ENCODE measurements at places on chromosomes 7 and 10. TPM values are rescaled to one million over a fixed set of nuclear protein-coding genes. Genes with fewer than 3 reads are reported as not detected.

DNA sequence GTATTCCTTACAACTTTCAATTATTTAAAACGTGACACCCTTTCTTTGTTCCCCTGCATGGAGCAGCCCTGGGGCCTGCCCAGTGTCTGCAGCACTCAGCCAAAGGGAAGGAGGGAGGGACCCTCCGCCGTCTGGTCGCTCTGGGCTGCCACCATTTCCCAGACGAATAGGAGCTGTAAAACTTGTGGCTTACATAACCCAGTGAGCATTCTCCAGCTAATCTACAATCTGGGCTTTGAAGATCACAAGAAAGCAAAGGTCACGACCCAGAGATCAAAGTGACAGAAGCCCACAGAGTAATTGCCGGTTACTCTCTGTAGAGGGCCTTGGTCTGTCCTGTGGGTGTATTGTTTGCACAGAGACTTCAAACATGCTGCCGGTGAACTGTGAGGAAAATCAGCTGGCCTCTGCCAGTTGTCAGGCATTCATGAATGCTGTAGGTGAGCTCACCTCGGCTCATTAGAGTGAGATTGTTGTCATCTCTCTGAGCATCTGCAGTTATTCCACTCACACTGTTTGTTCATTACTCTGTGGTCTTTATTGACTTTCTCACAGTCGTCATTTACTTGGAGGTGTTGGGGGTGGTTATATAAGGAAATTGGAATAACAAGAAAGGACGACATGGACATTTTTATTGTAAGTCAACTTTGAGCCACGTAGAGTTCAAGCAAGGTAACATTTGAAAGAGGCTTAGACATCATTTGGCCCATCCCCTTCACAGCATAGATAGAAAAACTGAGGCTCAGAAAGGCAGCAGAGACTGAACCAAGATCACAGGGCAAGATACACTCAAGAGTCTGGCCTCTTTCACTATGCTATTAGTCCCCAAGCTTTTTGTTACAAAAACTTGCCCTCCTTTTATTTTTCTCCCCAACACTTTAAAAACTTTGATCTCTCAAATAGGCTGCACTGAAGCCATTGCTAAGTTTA, 619.8 kb downstream of the LRMDA start:
- no peak overlapping the region for H3K27ac ChIP-seq
- H3K36me3 ChIP-seq: no peaks in the 10 kb centered on the region

Gene STEAP1
- total RNA-seq: 3.0 TPM

Gene CACNB2
- 12.7 TPM for total RNA-seq

Gene VAX1
- total RNA-seq: not detected

DNA sequence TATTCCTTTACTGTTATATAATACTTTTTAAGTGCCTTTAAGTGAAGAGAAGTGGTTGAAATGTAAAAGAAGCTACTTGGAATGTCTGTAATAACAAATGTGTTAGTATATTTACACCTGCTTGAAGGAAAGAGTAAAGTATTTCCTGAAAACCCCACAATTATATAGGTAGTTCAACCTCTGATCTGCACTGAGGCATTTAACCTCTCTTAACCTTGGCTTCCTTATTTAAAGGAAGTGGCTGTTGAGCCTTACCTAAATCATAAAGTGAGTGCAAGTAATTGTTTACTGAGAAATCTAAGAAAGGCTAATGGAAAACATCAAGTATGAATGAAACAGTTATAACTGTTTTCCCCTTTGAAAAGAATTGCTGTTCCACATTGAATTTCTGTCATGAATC, 294.5 kb downstream of the ADK start:
- no peaks in the 10 kb centered on the region for H3K4me1 ChIP-seq
- DNase-seq: no peak
- H3K4me3 ChIP-seq: no peak overlapping the region
- no peak overlapping the region for H3K27ac ChIP-seq
- H3K27me3 ChIP-seq: no peaks in the 10 kb centered on the region
- no peaks in the 10 kb centered on the region for H3K36me3 ChIP-seq

DNA sequence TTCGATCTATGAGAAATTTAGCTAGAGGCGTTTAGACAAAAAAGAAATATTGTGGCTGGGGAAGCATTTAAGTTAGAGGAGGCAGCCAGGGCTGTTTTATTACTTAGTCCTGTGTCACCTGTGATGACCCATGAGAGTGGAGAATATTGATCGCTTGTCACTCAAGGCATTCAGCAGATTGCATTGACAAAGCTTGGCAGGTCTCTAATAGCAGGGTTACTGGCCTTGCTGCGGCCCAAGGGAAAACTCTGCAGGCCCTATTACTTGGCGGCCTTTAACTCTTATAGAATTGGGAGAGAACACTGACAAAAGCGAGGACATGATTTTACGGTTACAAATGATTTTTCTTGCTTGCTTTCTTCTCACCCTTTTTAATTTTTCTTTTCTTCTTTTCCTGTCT, 473.5 kb downstream of the AUTS2 start:
- H3K36me3 ChIP-seq: no peaks in the 10 kb centered on the region
- H3K27me3 ChIP-seq: no peaks in the 10 kb centered on the region
- no peak overlapping the region for H3K27ac ChIP-seq
- DNase-seq: no peak
- H3K4me3 ChIP-seq: no peak overlapping the region
- H3K4me1 ChIP-seq: peaks cover 10% of the 10 kb centered on the region

DNA sequence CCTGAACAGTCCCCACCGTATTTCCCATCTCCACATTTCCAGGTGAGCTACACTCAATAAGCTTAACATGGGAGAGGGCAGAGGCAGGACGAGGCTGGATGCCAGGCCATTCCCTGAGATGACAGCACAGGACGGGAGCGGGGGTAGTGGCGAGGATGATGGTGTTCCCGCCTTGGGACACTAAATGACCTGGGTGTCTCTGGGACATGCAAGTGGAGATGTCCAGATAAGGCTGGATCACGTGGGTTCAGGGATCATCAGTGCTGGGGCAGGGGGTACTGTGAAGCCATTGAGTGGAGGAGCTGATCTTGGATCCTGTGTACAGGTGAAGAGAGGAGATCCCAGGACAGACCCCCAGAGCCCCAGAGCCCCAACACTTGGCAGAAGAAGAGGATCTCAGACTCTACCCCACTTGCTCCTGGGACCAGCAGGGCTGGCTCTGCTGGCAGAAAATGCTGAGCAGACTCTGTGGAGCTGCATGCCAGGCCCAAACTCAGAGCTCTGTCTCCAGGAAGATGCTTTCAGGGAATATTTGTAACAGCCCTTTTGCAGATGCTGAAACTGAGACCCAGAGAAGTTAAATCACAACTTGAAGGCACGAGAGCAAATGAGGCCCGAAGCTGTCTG, 29.7 kb upstream of the HSPA12A start:
- no peaks in the 10 kb centered on the region for H3K36me3 ChIP-seq
- no peak overlapping the region for H3K4me3 ChIP-seq
- H3K27me3 ChIP-seq: no peaks in the 10 kb centered on the region
- H3K4me1 ChIP-seq: no peaks in the 10 kb centered on the region
- no peak for DNase-seq

- no peaks in the 10 kb centered on the region for H3K27me3 ChIP-seq
- DNase-seq: no peak
- no peaks in the 10 kb centered on the region for H3K36me3 ChIP-seq
- no peaks in the 10 kb centered on the region for H3K4me1 ChIP-seq
- no peak overlapping the region for H3K27ac ChIP-seq
These were observed 425.3 kb downstream of the PARD3 start for GRCh38 chr10:34389801-34390200.

GRCh38 chr7:154874409-154875113, 128.4 kb downstream of the PAXIP1 start:
- no peak overlapping the region for H3K4me3 ChIP-seq
- DNase-seq: no peak
- no peak overlapping the region for H3K27ac ChIP-seq
- no peaks in the 10 kb centered on the region for H3K4me1 ChIP-seq

GRCh38 chr10:127427926-127428325, 121.2 kb upstream of the NPS start:
- H3K4me1 ChIP-seq: no peaks in the 10 kb centered on the region
- H3K4me3 ChIP-seq: no peak overlapping the region
- no peaks in the 10 kb centered on the region for H3K27me3 ChIP-seq

GRCh38 chr7:47714669-47715607, 133.0 kb upstream of the TNS3 start:
- no peak for DNase-seq
- H3K27ac ChIP-seq: no peak overlapping the region
- no peaks in the 10 kb centered on the region for H3K36me3 ChIP-seq
- H3K4me3 ChIP-seq: no peak overlapping the region
- peaks cover 1% of the 10 kb centered on the region for H3K4me1 ChIP-seq

- H3K4me3 ChIP-seq: no peak overlapping the region
- H3K4me1 ChIP-seq: no peaks in the 10 kb centered on the region
- peak; percentile 34 for DNase-seq
- H3K27me3 ChIP-seq: no peaks in the 10 kb centered on the region
- no peak overlapping the region for H3K27ac ChIP-seq
These were observed 712.8 kb downstream of the PARD3 start for GRCh38 chr10:34102237-34102673.

Gene DLX5
- not detected for total RNA-seq

Gene CREM
- 26.7 TPM for total RNA-seq

DNA sequence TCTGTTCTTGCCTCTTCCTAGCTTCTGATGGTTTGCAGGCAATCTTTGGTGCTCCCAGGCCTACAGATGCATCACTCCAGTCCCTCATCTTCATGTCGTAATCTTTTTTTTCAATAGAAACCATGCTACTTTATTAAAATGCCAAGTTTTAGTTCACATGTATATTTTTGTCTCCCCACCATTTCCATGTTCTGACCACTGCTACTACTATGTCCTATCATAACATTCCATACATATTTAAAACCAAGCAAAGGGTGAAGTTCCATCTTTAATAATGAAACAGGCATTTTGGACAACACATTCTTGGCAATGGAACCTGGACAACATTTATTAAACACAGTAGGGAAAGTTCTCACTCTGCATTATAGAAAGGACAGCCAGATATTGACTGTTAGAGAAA, 58.8 kb downstream of the ZNF518A start:
- DNase-seq: no peak
- no peaks in the 10 kb centered on the region for H3K4me1 ChIP-seq
- no peak overlapping the region for H3K4me3 ChIP-seq
- H3K27ac ChIP-seq: no peak overlapping the region
- H3K27me3 ChIP-seq: no peaks in the 10 kb centered on the region
- H3K36me3 ChIP-seq: no peaks in the 10 kb centered on the region

DNA sequence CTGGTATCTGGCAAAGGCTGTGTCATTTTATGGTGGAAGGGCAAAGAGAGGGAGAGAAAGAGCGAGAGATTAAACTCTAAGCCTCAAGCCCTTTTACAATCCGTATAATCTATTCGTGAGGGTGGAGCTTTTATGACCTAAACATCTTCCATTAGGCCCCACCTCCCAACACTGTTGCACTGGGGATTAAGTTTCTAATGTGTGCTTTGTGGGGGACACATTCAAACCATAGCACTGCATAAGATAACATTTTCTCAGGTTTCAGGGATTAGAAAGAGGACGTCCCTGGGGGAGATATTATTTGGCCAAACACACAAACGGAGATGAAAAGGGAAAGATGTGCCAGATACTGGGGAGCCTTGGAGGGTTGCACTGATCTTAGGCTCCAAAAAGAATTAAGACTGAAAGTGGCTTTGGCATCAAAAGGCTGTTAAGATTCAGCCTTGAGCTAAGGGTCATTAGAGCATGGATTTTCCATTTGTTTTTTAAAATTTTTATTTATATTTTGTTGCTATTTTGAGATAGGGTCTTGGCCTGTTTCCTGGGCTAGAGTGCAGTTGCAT, 19.0 kb downstream of the COL26A1 start:
- no peaks in the 10 kb centered on the region for H3K36me3 ChIP-seq
- no peak overlapping the region for H3K27ac ChIP-seq
- no peaks in the 10 kb centered on the region for H3K27me3 ChIP-seq
- DNase-seq: no peak
- H3K4me1 ChIP-seq: no peaks in the 10 kb centered on the region

DNA sequence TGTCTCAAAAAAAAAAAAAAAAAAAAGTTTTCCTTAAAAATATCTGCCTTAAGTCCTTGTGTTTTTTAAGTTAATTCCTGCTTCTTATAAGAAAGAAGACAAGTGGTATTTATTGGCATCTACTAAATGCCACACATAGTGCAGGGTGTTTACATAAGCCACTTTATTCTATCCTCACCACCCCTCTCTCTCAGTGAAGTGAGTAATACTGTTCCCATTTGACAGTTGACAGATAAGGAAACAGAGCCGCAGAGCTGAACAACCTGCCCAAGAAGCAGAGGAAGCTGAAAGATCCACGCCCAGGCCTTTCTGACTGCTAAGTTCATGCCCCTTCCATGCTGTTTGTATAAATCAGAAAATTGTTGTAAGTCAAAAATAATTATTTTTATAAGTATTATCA, 54.1 kb downstream of the ABLIM1 start:
- peaks cover 47% of the 10 kb centered on the region for H3K4me1 ChIP-seq
- DNase-seq: no peak
- no peaks in the 10 kb centered on the region for H3K36me3 ChIP-seq
- no peaks in the 10 kb centered on the region for H3K27me3 ChIP-seq
- no peak overlapping the region for H3K4me3 ChIP-seq

- H3K36me3 ChIP-seq: no peaks in the 10 kb centered on the region
- no peak for DNase-seq
- H3K4me3 ChIP-seq: no peak overlapping the region
- H3K27ac ChIP-seq: no peak overlapping the region
These were observed 153.2 kb downstream of the NRBF2 start for GRCh38 chr10:63286340-63286739.

GRCh38 chr10:58066979-58067378, 200.7 kb downstream of the IPMK start:
- no peak overlapping the region for H3K27ac ChIP-seq
- no peaks in the 10 kb centered on the region for H3K36me3 ChIP-seq
- H3K4me1 ChIP-seq: no peaks in the 10 kb centered on the region
- H3K27me3 ChIP-seq: no peaks in the 10 kb centered on the region

- no peaks in the 10 kb centered on the region for H3K27me3 ChIP-seq
- H3K4me1 ChIP-seq: no peaks in the 10 kb centered on the region
- H3K36me3 ChIP-seq: no peaks in the 10 kb centered on the region
- no peak overlapping the region for H3K27ac ChIP-seq
These were observed 12.7 kb downstream of the EPHB6 start for GRCh38 chr7:142867398-142868187.

- H3K36me3 ChIP-seq: no peaks in the 10 kb centered on the region
- no peak for DNase-seq
- H3K27me3 ChIP-seq: no peaks in the 10 kb centered on the region
- no peak overlapping the region for H3K27ac ChIP-seq
- no peaks in the 10 kb centered on the region for H3K4me1 ChIP-seq
- H3K4me3 ChIP-seq: no peak overlapping the region
These were observed 11.7 kb upstream of the CDK14 start for GRCh38 chr7:90584378-90584777.

DNA sequence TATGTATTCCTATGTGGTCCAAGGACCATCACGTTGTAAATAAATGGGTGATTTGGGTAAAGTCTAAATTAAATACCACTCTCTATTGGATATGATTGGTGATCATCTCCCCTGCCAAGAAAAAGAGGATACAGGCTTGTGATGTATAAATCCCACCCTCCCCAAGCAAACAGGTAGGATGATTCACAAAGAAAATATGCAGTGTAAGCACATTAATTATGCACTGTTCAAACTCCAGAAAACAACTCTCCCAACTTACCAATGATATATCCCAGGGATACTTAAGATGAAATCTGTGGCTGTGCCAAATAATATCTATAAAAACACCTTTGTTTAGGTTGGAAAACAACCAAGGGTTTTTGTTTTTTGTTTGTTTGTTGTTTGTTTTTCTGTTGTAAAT, 795.9 kb downstream of the XPNPEP1 start:
- no peaks in the 10 kb centered on the region for H3K27me3 ChIP-seq
- DNase-seq: no peak
- H3K4me1 ChIP-seq: no peaks in the 10 kb centered on the region
- H3K4me3 ChIP-seq: no peak overlapping the region
